Ascending aorta (tissue), 2 donors: ENCODE measurements at places on chromosomes 6 and 20.

DNA sequence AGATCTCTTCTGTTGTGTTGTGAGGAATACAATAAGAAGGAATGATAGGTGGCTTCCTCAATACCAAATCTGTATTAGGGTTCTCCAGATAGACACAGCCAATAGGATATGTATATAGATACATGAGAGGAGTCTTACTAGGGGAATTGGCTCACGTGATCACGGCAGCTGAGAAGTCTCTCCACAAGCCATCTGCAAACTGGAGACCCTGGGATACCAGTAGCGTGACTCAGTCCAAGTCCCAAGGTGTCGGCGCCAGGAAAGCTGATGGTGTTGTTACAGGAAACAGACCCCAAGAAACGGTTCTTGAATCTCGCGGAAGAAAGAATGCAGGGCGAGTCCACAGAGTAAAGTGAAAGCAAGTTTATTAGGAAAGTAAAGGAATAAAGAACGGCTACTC, 61.4 kb downstream of the SYTL3 start:
- DNase-seq = no peak

- no peak for DNase-seq
Measured at GRCh38 chr6:67689329-67689728, 945.8 kb upstream of the ADGRB3 start.

- no peak for DNase-seq
Measured at GRCh38 chr6:169556758-169557548, 144.9 kb downstream of the WDR27 start.

- no peak for DNase-seq
Measured at GRCh38 chr6:168397012-168397411, 44.0 kb upstream of the SMOC2 start.

- DNase-seq = no peak
Measured at GRCh38 chr6:143555071-143555492, 43.6 kb upstream of the FUCA2 start.

GRCh38 chr6:134060491-134061106, 8.2 kb upstream of the SLC2A12 start:
- no peak for DNase-seq

- no peak for DNase-seq
Measured at GRCh38 chr20:44066645-44067606, 120.1 kb downstream of the JPH2 start.

DNA sequence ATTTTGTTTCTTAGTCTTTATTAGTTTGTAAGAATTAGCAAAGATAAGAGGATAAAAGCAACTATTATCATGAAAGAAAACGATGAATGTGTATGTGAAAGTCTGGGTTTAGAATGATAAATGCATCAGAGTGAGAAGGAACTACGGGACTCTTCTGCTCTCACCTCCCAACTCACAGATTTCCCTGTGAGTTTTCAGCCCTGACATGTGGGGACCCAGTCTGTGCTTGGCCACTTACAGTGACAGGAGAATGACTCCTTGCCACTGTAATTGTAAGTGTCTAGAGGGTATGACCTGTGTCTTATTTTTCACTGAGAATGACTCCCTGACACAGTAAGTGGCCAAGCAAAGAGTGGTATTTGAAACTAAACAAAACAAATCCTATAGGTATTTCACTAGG, 2.5 kb downstream of the HLA-DPA1 start:
- no peak for DNase-seq

DNA sequence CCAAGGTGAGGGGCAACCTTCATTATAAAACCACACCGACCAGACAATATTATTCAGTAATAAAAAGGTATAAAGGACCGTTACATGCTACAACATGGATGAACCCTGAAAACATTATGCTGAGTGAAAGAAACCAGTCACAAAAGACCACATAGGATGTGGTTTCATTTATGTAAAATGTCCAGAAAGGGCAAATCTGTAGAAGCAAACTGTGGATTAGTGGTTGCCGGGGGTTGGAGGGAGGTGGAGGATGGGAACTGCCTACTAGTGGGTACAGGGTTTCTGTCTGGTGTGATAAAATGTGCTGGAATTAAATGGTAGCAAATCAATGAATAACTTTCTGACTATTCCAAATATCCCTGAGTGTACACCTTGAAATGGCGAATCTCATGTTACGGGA, 10.2 kb upstream of the PRND start:
- peak; percentile 24 for DNase-seq

GRCh38 chr6:145960918-145961589, 3.1 kb downstream of the SHPRH start:
- no peak for DNase-seq

GRCh38 chr6:137937834-137938233, 70.8 kb downstream of the TNFAIP3 start:
- DNase-seq = no peak

GRCh38 chr20:49470922-49471321, 11.5 kb downstream of the KCNB1 start:
- no peak for DNase-seq

DNA sequence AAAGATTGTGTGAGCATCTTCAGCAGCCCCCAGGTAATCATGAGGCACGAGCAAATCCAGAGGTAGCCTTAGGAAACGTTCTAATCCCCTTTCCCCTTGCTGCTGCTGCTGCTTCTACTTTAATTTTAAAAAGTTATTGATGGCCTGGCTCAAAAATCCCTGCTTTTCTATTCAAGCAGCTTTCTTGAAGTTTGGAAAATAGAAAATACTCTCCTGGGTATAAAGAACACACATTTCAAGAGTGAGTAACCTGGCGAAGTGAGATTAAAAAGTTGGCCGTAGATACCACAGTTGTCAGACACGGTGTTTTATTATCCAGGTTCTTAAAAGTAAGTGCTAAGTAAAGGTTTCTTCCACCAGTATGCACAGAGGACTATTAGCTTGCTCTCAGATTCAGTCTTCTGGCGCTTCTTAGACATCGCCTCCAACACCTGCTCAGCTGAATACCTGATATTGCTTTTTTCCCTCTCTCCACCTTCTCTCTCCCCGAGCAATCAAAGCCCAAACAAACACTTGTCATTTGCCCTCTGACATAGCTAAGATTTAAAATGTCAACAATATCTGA, 150.7 kb downstream of the EDN3 start:
- DNase-seq = no peak

DNA sequence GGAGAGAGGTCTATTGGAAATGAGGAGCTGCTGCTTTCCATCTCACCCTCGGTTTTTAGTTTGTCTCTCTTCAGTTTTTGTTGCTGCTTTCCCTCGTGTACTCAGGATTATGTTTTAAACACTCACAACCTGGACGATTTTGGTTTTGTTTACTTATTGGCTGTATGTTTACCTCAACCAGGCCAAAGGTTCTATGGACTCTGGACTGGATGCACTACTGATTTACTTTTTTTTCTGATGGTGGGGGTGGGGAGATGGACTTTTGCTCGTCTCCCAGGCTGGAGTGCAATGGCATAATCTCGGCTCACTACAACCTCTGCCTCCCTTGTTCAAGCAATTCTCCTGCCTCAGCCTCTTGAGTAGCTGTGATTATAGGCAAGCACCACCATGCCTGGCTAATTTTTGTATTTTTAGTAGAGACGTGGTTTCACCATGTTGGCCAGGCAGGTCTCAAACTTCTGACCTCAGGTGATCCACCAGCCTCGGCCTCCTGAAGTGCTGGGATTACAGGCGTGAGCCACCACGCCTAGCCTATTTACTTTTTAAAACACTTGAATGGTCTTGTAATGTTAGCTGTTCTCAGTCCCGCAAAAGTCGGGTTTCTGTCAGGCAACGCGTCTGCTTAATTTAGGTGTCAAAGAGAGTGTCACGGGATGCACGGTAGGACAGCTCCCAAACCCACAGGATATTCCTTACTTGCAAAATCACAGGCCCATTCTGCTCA, 148.2 kb upstream of the RIPOR2 start:
- DNase-seq = no peak

- no peak for DNase-seq
Measured at GRCh38 chr6:143125455-143125854, 64.8 kb downstream of the AIG1 start.

DNA sequence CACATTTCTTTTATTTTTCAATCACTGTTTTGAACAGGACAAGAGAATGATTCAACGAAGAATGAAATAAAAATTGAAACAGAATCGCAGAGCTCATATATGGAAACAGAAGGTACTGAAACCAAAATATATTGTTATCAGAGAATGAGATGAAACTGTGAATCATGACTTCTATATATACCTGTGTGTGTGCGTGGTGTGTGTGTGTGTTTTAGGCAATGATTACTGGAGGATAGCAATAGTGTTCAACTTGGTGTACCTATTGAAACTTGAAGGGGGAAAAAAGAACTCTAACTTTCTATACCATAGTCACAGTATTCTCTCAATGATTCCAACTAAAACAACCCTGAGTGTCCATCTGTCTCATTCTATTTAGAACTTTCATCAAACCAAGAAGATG, 586.6 kb downstream of the KIF16B start:
- no peak for DNase-seq

- DNase-seq = no peak
Measured at GRCh38 chr6:73579851-73580246, 59.0 kb upstream of the EEF1A1 start.

DNA sequence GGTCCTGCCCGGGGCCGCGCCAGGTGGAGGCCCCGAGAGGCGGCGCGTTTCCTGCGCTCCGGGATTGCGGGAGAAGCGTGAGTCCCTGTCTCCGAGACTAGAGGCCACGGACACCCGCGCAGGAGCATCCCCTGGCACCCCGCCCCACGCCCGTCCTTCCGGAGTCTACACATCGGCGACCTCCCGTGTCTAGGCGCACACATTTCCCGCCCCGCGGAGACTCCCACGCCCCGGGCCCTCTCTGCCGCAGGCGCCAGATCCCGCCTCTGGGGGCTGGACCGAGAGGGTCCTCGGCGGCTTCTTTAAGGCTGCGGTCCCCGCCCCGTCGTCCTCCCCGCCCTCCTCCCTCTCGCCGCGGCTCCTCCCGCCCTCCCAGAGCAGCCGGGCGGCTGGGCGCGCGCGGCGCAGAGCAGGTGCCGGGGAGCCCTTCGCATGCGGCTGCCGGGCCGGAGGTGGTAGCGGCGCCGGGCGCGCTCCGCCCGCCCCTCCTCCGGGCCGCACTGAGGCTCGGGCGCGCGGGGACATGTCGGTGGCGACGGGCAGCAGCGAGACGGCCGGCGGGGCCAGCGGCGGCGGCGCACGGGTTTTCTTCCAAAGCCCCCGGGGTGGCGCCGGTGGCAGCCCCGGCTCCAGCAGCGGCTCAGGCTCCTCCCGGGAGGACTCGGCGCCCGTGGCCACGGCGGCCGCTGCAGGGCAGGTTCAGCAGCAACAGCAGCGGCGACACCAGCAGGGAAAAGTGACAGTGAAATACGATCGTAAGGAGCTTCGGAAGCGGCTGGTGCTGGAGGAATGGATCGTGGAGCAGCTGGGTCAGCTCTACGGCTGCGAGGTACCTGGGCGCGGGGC, at the start of gene PPP1R14C:
Gene PPP1R14C (plus strand): TSS at position 375 of the 846 bp plus-strand sequence. CDS start 149 bp downstream, at position 524.
- DNase-seq = no peak

- no peak for DNase-seq
Measured at GRCh38 chr6:118506071-118506638, 41.9 kb upstream of the PLN start.

GRCh38 chr6:56232436-56232835, 14.9 kb downstream of the COL21A1 start:
- no peak for DNase-seq

DNA sequence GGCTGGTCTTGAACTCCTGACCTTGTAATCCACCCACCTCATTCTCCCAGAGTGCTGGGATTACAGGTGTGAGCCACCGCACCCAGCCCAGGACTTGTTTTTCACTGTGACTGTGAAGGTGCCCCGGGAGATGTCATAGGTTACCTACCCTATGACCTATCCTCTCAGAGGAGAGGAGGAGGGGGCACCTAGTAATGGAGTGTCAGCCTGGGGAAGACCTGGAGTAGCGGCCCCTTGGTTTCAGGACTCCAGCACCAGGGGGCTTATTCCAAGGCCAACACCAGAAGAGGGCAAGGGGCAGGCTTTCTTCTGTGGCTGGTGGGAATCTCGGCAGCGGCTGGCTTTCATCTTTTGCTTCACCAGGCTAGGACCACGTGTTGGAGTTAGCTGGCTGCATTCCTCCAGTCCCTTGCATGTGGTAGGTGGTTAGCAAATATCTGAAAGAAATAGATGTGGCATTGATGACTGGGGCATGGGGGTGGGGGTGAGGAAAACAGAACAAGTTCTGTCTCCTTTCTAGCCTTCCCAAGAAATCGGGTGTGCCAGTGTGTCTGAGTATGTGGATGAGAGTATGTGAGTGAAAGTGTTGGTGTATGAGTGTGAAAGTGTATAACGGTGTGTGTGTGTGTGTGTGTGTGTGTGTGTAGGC, 7.9 kb upstream of the ITPR3 start:
- DNase-seq = no peak

DNA sequence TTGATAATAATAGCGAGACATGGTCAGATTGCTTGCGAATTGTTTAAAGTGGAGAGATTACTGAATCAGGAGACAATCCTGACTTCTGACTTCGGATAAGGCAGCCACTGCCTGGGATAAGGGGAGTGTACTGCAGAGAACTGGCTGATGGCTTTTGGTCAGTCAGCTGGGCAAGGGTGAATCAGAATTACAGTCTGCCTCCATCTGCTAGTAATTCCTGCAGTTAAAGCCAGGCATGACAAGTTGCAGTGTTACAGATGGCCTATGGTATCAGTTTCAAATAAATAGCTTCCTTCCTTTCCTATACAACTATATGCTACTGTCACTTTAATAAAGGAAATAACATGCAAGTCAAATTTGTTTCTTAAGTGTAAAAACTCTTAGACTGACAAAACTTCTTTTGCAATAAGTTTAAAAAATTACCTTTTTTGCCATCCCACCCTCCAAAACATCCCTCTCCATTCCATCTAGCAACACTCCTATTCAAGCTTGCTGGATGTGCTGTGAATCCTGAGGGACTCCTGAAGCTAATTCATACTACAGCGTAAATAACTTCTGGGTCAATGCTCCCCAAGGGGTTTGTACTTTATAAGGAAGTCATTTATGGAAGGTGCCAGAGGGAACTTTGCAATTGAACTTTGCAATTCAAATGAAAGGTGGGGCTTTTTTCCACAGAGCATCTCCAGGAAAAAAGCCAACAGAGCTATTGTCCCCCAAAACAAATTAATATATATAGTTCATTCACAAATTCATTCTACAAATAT, 245.2 kb downstream of the ADGRB3 start:
- DNase-seq = no peak

DNA sequence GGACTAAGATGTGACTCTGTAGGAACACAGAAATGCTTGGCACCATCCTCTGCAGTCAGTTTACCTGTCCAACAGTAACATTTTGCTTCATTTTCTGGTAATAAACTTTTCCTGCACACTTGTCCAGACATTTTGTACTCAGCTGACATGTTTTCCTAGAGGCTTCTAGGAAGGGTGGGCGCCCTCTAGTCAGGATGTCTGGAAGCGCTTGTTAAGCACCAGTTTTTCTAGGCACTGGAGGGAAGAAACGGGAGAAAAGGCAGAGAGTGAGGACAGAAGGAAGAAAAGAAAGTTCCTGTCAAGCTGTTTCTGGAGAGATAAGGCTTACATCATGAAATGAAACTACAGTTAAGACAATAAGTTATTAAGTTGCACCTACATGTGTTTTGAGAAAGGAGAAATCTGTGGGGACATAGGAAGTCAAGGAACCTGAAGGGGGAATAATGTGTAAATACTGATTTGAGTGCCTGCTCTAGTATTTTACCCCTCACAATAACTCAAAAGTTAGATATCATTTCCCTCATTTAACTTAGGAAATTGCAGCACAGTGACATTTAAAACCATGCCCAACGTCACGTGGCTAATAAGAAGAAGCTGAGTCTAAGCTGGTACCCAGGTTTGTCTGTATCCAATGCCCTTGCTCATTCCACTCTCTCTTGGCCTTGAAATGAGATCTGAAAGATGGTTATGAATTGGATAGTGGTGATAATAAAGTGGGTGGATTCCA, 42.7 kb upstream of the TNFRSF21 start:
- DNase-seq = no peak
